H1 (cell line): ENCODE measurements at places on chromosomes 1 and 21.

DNA sequence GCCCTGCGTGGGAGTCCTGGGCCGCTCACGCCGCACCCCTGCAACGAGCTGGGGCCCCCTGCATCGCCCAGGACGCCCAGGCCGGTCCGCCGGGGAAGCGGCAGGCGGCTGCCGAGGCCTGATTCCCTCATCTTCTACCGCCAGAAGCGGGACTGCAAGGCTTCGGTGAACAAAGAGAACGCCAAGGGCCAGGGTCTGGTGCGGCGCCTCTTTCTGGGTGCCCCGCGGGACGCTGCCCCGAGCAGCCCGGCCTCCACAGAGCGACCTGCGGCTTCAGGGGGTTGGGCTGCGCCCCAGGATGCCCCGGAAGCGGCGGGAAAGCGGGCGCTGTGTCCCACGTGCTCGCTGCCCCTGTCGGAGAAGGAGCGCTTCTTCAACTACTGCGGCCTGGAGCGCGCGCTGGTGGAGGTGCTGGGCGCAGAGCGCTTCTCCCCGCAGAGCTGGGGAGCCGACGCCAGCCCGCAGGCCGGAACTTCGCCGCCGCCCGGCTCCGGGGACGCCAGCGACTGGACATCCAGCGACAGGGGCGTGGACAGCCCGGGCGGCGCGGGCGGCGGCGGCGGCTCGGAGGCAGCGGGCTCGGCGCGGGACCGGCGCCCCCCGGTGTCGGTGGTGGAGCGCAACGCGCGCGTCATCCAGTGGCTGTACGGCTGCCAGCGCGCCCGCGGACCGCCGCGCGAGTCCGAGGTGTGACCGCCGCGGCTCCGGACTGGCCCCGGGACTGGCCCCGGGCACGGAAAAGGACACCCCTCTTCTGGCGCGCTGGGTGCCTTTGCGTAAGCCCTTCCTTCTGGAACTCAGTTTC, 2.7 kb downstream of the FAM110D start:
- peak; percentile 84 for DNase-seq

- peak; percentile 51 for DNase-seq
These were observed 113.5 kb downstream of the MAP3K21 start for GRCh38 chr1:233440951-233441401.

- DNase-seq, result no peak
These were observed 54.6 kb downstream of the PRKCZ start for GRCh38 chr1:2104621-2105427.

DNA sequence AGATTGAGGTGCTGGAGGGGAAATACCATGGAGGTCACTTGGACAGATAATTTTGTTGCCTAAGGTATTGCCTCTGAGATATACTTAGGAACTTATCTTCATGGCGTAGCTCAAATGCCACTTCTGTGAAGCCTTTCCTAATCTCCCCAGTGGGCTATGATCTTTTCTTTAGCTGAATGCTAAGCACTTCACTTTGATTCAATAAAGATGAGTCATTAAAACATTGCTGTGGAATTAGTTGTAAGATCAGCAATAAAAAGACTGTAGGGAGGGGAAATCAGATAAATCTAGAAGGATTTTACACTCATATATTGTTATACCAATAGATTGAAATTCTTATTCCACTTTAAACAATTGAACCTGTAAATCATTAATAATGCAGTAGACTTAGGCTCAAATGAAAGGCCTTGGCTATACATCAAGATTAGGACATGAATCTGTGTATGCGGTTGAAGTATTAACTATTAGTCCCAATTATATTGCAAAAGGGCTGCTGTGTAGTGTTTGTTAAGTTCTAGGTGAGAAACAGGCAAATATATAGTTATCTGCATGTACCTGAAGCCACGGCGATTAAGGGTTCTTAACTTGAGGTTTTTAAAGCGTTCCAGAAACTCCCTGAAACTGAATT, 19.2 kb upstream of the MAGOH start:
- DNase-seq, result no peak

DNA sequence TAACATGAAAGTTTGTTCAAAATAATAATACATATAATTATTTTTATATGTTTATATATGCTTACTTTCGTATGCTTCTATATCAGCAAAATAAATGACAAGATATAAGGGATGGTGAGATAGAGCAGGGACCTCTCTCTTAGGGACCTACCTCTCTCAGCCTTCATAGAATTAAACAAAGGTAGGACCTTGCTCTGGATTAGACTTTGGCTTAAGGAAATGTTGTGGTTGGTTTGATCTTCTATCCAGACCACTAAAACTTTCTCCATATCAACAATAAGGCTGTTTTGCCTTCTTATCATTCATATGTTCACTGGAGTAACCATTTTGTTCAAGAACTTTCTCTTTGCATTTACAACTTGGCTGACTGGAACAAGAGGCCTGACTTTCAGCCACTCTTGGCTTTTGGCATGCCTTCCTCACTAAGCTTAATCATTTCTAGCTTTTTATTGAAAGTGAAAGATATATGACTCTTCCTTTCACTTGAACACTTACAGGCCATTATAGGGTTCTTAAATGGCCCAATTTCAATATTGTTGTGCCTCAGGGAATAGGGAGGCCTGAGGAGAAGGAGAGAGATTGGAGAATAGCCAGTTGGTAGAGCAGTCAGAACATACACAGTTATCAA, 14.4 kb downstream of the FRRS1 start:
- no peak for DNase-seq

- DNase-seq, result no peak
These were observed 17.4 kb downstream of the LDLRAP1 start for GRCh38 chr1:25560788-25561187.

GRCh38 chr1:106700211-106700610, 356.3 kb upstream of the PRMT6 start:
- no peak for DNase-seq

DNA sequence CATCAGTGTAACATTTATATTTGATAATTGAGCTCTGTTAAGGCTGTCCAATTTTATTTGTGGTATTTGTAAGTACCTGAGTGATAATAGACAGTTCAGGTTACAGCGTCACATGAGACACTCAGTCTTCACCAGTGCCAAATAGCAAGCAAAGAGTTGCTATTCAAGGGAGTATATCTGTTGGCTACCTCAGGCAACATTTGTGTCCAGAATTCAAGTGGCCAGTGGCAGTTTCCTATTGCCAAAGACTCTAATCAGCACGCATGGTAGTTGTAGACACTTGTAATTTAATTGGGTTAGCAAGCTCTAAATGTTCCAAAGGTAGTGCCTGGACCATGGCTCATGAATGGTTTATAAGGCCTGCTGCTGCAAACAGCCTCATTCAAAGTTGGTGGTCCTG, 1524.3 kb upstream of the B3GALT2 start:
- no peak for DNase-seq

DNA sequence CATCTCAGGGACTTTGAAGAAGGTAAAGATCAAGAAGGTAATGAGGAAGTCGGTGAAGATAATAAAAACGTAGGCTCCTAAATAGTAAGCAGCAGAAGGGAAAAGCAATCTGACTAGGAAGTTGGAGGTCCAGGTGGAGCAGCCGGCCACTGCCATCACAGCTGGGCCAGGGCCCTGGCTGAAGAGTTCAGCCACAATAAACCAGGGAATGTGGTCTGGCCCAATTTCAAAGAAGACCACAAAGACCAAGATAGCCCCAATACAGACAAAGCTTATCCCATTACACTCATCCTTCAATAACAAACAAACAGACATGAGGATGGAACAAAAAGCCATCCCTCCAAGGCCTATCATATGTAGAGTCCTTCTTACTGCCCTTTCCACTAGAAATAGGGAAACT, 18.4 kb upstream of the JAK1 start:
- DNase-seq, result no peak

DNA sequence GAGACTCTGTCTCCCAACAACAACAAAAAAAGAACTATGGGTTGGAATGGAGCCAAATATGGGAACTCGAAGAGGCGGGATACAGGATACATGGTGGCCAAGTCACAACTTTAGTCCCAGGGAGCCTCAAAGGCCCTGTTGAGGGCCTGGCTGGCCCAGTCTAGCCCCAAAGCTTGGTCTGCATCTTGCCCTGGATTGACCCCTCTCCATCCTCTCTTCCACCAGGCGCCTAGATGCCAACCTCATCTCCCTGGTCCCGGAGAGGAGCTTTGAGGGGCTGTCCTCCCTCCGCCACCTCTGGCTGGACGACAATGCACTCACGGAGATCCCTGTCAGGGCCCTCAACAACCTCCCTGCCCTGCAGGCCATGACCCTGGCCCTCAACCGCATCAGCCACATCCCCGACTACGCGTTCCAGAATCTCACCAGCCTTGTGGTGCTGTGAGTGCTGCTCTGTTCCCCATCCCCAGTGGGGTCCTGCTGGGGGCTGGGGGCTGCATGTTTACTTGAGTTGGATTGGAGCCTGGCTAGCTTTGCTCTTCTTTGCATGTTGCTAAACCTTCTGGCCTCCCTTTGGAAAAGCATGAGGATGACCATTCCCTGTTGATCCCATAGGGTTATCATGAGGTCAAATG, 65.5 kb downstream of the UBE2T start:
- no peak for DNase-seq

GRCh38 chr1:46221749-46222148, 18.6 kb downstream of the LURAP1 start:
- no peak for DNase-seq

DNA sequence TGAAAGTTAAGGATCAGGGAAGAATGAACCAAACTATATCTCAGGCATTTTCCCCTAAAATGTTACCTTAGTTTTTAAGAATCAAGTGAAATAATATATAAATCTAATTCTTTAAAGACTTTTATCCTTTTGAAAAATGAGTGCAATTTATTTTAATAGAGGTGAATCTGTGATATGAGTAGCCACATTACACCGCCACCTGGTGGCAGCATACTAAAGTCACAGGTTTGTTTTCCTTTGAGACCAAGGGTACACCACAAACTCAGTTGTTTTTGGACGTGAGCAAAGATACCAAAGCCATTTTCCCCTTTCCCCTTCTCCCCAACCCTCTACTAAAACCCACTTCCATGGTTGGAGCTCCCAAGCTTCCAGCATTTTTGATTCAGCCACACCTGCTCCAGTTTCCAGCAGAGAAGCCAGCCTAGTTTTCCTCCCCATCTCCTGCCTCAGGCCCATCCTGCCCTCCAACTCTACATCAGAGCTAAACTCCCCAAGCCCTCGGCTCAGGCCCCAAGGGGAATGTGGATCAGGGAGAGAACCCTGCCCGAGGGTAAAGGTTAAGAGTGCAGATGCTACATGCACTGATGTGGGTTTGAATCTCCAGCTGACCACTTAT, 22.9 kb upstream of the LDLRAP1 start:
- peak; percentile 77 for DNase-seq

DNA sequence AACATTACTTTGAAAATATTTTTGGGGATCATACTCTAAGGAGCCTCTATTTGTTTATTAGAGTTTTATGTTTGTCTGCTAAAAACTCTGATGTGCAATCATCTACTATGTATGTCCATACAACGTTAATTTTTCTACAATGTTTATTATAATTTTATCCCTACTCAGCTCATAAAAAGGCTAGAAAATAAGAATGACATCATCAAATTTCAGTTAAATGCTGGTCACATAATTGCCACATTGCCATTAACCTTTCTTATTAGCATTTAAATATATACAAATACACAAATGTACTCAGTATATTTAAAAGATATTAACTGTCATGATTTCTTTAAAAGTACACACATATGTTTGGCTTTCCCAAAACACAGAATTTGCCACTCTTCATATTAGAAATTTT, 191.6 kb downstream of the BRINP3 start:
- DNase-seq, result no peak

- no peak for DNase-seq
These were observed 177.7 kb downstream of the KIF26B start for GRCh38 chr1:245332513-245332912.

- DNase-seq, result no peak
These were observed 92.6 kb downstream of the ATG4C start for GRCh38 chr1:62876535-62876934.

DNA sequence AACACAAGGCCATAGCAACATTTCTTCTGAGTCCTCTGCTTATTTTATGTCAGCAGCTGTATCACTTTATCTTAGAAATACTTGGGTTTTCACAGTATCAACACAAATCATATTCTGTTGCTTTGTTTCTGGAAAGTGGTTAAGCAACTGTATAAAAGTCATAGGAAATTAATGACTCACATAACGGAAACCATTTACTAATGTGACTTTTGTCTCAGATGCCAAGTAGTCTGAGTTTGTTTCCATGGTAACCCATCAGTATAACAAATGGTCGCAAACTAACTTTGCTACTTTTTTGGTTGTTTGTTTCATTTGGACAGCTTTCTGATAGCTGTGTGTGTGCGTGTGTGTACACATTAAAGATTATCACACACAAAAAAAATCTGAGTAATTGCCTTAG, 31.1 kb downstream of the EEIG2 start:
- DNase-seq, result no peak

- DNase-seq, result no peak
These were observed 12.1 kb upstream of the NDC1 start for GRCh38 chr1:53850082-53850673.

DNA sequence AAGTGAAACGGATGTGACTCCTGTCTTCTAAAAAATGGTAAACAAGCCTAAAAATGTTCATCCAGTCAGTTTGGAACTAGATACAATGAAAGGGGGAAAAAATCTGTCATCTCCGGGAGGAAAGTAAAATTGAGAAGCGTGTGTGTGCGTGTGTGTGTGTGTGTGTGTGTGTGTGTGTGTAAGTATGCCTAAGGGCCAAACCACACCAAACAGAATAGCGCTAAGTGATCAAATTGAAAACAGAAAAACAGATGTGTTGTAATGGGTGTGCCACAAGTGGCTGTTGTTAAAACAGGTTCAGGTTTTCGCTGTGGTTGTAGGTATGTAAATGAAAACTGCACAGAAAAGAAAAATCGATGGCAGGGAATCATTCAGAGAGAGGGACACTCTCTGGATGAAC, 106.7 kb downstream of the RNF220 start:
- no peak for DNase-seq

GRCh38 chr1:165884690-165885304, 57.4 kb downstream of the UCK2 start:
- no peak for DNase-seq

GRCh38 chr1:181592255-181592859, 109.0 kb downstream of the CACNA1E start:
- DNase-seq, result no peak

DNA sequence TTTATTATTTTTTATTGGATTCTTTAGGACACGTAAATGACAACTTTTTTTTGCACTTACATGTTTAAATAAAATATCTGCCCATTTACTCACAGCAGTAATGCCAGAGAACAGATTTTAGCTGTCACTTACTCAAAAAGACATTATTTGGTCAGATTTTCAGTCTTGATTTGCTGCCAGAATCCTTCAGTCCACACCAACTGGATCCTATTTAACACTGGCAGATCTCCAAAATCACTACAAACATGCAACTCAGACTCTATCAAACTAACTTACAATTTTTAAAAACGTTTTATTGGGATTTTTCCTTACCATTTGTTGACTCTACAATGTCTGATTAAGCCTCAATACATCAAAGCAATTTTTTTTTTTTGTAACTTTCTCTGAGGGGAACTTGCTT, 11.1 kb downstream of the ATP6V1G3 start:
- DNase-seq, result no peak
